Large intestine (tissue), 12 donors: ENCODE measurements at places on chromosomes 4 and X. TPM values are rescaled to one million over a fixed set of nuclear protein-coding genes. Genes with fewer than 3 reads are reported as not detected.
A peak's percentile ranks its signal among the peaks of the same experiment; 100 is the strongest.

The PRR32 gene
- polyA plus RNA-seq = 0.18 TPM

DNA sequence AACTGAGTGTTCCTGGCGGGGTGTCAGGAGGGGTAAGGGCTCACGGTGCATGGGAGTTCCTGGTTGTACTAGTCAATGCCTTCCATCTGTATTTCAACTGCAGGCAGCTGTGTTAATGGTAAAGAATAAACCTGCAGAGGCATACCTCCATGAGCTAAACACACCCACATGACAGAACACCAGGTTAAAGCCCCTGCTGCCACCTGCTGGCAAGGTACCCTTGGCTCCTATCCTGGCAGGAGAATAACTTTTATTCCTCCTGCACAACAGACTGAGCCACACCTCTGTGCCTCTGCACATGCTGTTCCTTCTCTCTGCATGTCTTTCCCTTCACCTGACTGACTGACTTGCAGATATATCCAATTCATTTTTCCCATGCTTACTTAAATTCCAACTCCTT lies 11.1 kb downstream of the ITIH6 start:
- peak; percentile 7 for DNase-seq

The ETDB gene
- not detected for polyA plus RNA-seq

DNA sequence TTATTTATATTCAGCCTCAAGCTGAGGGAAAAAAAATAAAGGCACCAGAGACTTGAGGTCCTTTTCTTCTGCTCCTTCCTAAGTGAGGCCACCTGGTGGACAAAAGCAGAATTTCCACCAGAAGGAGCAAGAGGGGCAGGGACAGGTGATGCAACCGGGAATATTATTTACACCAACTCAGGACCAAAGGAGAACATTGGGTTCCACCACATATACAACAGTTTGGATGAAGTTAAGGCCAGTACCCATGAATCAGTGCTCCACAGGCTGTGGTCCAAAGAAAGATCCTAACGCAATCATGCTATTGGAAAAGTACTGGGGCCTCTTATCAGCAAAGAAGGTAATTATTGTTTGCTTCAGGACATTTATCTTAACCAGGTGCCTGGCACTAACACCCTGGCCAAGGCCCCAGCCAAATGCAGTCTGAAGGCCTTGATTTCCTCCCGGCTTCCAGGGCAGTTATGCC lies 57.4 kb downstream of the TSC22D3 start:
- peak; percentile 71 for DNase-seq

GRCh38 chr4:10106421-10107039 lies 10.1 kb downstream of the WDR1 start:
- no peak for DNase-seq

- no peak for DNase-seq
Observed at GRCh38 chrX:47915886-47916493, 79.3 kb downstream of the ZNF81 start.

The GPAT3 gene
- polyA plus RNA-seq = 17.0 TPM

DNA sequence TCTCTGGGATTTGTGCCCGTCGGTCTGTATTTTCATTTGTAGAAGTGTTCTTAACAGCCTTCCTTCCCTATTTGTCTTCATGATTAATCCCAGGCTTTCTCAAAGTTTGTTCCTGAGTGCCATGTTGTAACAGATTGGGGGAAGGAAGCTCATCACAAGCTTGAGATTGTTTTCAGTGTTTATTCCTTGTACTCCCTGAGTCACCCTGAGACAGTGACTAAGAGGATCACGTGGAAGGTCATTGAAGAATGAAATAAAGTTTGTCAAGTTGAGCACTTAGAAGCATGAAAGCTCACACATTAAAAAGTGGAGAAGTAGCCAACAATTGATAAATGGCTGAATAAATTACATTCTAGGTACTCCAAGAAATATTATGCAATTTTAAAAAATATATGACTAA lies 153.5 kb upstream of the FAM241A start:
- DNase-seq = peak; percentile 79

- peak; percentile 17 for DNase-seq
Observed at GRCh38 chr4:145061318-145061920, 36.6 kb downstream of the ANAPC10 start.

DNA sequence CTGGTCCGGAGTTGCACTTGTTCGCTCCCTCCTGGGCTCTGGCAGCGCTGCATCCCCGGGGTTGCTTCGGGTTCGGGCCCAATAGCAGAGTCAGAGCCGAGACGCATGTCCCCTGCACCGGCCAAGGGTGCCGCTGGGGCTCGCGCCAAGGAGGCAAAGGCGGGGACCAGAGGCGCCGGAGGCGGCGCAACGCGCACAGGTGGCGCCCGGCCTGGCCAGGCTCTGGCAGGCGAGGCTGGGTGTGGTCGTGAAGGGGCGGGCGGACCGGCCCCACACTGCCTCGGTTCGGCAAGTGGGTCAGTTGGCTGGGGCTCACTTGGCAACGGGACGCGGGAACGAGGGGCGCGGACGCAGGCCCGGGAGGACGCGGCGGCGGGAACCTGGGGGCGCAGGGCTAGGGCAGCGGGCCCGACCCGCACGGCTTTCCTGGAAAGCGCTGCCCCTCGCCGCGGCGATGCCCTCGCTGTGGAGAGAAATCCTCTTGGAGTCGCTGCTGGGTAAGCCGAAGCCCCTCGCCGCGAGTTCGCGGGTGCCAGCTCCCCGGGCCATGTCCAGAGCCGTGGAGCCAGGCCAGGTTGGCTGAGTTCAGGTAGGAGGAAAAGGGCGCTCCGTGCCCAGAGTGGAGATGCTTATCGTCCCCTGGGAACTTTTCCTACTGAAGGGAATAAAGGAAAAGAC lies at the start of gene CWH43:
CWH43 (plus strand) TSS at position 300 of the 678 bp plus-strand sequence; CDS start at position 455, 155 bp downstream.
- DNase-seq = no peak

The TIGD2 gene
- 10.3 TPM for polyA plus RNA-seq

The TRIM60 gene
- polyA plus RNA-seq = not detected

DNA sequence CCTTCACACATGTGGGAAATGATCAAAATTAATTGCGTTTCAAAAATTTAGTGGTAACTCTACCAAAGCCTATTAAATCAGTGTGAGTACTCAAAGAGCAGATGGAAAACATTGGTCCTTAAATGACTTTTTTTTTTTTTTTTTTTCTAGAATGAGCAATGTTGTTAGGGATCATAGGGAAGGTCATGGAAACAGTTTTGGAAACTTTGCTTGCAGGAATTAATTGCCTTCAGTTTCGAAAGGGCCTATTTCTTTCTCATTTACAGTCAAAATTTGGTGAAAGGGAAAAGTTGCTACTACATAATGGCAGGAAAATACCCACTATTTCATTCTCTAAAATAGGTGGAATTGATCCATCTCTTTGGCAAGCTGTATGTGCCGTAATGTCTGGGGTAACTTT lies 160.9 kb downstream of the RTL9 start:
- no peak for DNase-seq

The BRS3 gene
- polyA plus RNA-seq = 0.03 TPM

DNA sequence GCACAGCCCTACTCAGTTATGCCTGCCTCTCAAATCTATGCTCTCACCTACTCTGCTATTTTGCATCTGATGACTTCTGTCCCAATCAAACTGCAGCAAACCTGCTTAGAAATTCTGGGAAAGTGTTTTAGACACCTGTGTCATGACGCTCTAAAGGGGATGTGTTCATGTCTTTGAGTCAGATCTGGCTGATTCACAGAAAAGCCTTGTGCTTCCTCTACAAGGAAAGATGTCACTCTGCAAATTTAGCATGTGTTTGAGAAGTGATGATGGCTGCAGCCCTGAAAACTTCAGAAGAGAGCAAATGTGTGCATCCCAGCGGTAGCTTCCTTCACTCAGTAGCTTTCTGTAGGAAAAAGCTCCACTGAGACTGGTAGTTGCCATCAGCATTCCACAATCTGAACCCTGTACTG lies 235.4 kb downstream of the MGST2 start:
- DNase-seq = no peak

DNA sequence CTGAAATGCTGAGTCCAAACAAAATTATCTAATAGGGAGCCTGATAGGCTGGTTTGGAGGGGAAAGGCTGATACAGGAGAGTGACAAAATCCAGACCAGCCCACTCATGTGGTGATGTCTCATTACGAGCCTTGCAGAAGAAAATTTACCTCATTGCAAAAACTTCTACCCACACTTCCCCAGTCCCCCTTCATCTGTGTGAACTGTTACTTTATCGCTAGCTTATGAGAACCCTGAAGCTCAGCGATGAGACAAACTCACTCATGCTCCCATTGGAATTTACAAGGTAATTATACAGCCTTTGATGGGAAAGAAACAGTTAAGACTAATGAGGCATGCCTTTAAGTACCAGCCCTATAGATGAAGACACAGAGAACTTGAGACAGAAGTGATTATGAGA lies 76.1 kb downstream of the ARHGAP6 start:
- DNase-seq = no peak

The QDPR gene
- 72.9 TPM for polyA plus RNA-seq

The TGIF2LX gene
- polyA plus RNA-seq = not detected

- no peak for DNase-seq
Observed at GRCh38 chr4:148056879-148057278, 325.0 kb downstream of the ARHGAP10 start.

DNA sequence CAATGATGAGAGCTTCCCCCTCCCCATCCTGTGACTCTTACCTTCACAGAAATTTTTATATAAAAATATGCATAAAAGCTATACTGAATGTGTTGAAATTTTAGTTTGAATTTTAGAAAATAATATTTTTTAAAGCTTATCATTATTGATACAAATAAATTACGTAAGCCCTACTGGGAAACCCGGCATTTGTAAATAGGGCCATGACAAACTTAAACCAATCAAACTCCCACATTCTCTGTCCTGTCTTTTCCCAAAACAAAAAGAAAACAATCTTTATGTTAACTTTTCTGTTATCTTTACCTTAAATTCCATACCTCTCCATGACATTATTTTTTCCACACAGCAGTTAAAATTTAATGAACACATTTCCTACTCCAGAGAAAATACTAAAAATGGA lies 2.6 kb downstream of the CNOT6L start:
- no peak for DNase-seq

DNA sequence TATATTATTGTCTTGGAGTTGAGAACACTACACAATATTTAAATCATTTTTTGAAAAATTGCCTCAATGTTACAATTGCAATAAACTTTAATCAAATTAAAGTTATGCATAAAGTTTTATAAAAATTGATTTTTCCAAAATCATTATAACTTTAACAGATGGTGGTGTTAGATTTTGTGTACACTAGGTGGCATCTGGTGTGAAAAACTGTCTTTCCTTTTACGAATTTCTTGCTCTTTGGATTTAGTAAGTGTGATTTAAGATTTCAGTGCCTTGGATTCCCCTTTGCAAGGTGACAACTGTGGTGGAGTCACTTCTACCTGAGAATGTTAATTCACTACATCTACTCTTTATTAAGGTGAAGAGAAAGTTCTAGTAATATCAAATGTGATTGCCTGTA lies 91.6 kb downstream of the AREG start:
- DNase-seq = no peak

DNA sequence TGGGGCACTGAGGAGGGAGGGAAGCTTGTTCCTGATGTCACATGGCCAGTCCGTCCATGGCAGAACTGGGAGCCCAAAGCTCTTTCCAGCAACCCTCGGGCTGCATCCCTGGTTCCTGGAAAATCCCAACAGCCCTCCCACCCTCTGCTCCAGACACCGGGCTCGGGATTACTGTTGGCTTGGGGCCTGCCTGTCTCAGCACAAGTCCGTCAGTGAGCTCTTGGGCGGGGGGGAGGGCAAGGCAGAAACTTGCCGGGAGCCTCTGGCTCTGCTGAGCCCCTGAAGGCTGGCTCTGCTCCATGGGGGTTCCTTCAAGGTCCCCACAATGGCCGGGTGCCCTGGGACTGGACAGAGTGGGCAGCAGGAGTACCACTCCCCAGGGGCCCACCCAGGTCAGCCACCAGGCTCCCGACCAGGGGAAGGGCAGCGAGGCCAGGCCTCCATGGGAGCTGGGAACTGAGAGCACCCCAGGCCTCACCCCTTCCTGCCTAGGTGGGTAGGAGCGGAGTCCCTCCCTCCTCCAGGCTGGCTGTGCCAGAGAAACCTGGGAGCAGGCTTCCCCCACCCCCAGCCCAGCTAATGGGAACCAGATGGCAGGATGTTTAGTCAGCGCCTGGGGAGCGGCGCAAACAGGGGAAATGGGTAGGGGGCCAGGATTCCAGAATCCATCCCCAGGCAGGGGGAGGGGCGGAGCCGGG lies 6.4 kb upstream of the HAUS7 start:
- DNase-seq = no peak

GRCh38 chrX:69024931-69025330 lies 140.3 kb downstream of the PJA1 start:
- peak; percentile 64 for DNase-seq

The CSAG2 gene
- polyA plus RNA-seq = not detected

The CENPE gene
- 5.9 TPM for polyA plus RNA-seq

The GPRASP2 gene
- polyA plus RNA-seq = 19.3 TPM

GRCh38 chr4:2741626-2742025 lies 14.5 kb downstream of the TNIP2 start:
- DNase-seq = no peak

DNA sequence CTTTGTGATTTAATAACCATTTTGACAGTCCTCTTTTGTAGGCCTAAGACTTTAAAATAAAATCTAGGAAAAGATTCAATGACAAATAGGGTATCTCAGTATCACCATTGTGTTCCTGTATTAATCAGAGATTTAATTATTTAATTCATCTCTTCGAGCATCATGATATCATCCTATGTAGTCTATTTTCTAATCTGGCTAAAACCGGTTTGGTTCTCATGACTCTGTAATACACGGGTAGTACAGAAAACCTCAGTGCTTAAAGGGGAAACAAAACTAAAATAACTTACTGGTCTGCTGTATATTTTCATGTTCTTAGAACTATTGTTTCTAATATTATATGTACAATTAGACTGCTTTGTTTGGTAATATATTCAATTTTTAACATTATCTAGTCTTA lies 23.7 kb upstream of the FBXW7 start:
- DNase-seq = no peak

DNA sequence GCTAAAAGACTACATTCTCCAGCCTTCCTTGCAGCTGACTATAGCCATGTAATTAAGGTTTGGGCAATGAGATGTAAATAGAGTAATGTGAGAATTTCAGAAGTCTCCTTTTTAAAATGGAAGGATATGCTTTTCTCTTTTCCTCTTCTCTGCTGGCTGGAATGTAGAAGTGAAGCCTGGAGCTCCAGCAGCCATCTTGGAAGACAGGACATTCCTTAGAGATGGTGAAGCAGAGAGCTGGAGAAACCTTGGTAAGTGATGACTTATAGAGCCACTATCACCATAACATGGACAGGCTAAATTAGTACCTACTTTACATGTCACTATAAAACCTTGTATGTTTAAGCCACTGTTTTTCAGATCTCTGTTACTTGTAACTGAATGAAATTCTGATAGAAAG lies 48.0 kb downstream of the RASL11B start:
- DNase-seq = no peak

- no peak for DNase-seq
Observed at GRCh38 chrX:16958356-16958755, 11.9 kb downstream of the REPS2 start.

- DNase-seq = no peak
Observed at GRCh38 chr4:169205075-169205743, 65.5 kb downstream of the SH3RF1 start.

GRCh38 chr4:158229768-158230167 lies 19.5 kb downstream of the TMEM144 start:
- no peak for DNase-seq

DNA sequence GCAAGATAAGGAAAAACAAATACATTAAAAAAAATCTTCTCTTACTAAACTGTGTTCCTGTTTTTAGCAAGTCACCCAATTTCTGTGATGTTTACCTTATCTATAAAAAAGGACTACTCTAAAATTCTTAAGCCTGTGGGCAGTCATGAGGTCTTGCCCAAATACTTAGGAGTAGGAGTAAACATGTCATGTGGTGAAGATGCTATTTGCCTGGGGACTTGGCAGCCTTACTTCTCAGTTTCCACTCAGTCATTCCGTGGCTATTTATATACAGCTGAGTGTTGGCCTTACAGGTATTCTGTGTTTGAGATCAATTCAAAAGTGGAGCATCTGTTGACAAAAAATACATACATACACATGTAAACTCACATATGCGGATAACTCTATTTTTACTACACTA lies 89.9 kb upstream of the TLR2 start:
- no peak for DNase-seq
